Thoracic aorta (tissue), 2 donors: ENCODE measurements at places on chromosomes 7 and 10.

DNA sequence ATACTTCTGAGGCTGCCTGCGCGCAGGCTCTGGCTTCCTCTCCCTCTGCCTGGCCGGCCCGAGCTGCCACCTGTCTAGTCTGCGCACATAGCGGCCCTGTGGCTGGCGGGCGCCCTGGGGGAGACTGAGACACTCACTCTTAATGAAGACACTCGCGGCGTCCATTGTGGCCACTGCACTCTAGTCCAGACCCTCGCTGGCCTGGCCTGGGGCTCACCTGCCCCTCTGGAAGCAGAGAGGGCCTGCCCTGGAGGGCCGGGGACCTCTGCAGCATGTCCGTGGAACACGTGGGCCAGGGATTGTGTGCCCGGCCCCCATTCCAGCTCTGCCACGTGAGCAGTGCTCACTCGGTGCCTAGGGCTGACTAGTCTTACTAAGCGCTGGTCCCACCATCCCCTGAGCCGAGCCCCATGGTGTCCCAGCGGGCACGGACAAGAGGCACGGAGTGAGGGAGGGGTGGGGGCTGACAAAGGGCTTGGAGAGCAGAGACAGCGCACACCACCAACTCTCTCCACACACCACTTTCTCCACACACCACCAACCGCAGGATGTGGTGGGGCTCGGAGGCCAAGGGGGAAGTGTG is 149.3 kb downstream of the ELFN1 start:
- DNase-seq = no peak

DNA sequence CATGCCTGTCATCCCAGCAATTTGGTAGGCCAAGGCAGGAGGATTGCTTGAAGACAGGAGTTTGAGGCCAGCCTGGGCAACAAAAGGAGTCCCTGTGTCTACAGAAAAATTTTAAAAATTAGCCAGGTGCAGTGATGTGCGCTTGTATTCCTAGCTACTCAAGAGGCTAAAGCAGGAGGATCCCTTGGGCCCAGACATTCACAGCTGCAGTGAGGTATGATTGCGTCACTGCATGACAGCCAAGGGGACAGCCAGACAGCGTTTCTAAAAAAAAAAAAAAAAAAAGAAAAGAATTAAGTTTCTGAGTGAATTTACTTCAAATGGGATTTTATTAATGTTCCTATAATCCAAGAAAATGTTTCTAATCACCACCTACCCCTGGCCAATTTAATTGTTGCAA is 87.4 kb upstream of the RNF148 start:
- no peak for DNase-seq

DNA sequence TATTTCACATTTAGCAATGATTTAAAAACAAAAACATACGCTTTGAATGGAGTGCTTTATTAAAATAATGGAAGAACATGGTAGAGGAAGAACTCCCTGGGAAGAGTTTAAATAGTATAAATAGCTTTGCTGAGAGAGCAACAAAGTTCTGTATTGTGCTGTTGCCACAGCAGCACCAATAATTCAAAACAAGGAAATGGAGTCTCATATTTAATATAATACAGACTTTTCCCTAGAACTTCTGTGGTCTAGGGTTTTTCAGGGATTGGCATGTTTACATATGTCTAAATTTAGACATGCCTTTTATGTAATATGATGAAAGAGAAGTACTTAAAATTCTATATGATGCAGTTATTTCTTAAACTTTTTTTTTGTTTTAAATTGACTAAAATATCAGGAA is 217.2 kb upstream of the HDAC9 start:
- no peak for DNase-seq

DNA sequence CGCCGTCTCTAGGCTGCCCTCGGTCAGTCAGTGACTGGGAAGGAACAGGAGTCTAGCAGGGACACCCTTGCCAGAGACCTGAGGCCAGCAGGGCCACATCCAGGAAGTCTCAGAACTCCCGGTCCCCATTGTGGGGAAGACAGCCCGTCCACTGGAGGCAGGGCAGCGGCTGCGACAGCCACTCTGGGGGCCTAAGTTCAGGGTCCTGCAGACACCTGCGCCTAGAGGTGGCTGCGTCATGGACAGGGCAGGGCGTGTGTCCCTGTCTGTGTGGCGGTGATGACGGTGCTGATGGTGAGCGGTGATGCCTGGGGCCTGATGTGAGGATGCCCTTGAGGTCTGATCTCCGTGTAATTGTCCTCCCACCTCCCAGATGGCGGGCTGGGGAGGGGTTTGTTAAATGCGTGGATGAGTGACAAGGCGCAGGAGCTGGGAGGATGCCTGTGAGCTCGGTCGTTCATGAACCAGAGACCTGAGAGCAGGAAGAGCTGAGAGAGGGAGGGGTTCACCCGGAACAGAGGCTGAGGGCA is 537.9 kb upstream of the FOXK1 start:
- no peak for DNase-seq

DNA sequence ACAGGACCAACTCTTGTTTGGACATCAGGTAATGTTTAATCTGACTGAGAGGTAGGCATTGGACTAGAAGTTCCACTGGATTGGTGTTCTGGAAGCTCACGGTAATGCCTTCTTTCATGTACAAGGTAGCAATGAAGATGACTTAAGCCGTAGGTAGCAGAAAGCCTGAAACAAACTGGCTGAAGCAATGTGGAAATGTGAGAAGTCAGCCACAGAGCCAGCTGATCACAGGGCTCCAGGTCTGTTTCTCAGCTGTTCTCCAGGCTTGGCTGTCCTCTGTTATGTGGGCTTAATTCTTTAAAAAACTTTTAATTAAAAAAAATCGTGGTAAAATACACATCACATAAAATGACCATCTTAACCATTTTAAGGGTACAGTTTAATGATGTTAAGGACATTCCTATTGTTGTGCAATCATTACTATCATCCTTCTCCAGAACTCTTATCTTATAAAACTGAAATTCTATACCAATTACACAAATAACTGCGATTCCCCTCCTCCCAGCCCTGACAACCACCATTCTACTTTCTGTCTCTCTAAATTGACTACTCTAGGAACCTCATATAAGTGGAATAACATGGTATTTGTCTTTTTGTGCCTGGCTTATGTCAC is 101.4 kb upstream of the ZNF32 start:
- DNase-seq = no peak

- no peak for DNase-seq
Measured at GRCh38 chr10:118216020-118216419, 126.1 kb downstream of the FAM204A start.

DNA sequence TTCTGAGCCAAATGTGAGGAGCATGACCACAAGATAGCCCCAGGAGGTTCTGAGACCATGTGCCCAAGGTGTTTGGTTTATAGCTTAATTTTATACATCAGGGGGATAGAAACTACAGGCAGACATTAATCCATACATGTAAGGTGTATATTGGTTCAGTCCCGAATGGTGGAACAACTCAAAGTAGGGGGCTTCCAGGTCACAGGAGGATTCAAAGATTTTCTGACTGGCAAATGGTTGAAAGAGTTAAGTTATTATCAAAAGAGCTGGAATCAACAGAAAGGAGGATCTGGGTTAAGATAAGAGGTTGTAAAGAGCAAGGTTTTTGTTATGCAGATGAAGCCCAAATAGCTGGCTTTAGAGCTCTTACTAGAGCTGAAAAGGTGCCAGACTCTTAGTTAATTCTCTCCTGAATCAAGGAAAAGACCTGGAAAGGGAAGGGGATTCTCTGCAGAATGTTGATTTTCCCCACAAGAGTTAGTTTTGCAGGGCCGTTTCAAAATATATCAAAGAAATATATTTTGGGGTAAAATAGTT is 640.0 kb downstream of the IPMK start:
- no peak for DNase-seq

DNA sequence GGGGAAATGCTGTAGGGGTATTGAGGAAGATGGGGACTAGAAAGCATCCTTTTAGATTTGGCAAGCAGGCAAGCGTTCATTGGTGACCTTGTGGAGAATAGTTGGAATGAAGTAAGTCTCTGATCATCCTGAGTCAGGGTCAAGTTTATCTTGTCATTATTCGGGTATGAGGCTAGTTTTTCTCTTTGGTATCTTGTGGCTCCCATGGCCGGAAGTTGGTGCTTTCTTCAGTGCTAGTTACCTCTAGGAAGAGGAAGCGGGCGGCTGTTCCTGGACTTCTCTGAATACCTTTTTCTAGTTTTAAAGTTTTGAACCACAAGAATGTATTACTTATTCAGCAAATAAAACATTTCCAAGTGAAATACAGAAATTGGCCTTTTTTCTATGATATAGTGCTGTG is 9.2 kb downstream of the CREM start:
- no peak for DNase-seq

DNA sequence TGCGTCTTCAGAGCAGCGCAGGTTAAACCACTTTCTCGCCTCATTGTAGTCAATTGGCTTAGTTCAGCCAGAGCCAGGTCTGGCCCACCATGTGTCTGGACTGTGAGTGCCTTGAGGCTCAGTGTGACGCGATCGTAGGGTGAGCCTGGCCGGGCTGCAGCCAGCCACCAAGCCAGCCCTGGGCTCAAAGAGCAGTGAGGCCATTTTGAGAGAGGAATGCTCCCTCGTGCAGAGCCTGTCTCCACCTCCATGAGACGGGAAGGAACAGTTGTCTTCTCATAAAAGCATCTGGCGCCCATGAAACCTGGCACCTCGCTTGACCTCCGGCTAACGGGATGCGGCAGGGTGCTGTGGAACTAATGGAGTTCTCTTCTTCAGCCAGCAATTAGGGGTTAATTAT is 34.5 kb downstream of the LHPP start:
- no peak for DNase-seq

DNA sequence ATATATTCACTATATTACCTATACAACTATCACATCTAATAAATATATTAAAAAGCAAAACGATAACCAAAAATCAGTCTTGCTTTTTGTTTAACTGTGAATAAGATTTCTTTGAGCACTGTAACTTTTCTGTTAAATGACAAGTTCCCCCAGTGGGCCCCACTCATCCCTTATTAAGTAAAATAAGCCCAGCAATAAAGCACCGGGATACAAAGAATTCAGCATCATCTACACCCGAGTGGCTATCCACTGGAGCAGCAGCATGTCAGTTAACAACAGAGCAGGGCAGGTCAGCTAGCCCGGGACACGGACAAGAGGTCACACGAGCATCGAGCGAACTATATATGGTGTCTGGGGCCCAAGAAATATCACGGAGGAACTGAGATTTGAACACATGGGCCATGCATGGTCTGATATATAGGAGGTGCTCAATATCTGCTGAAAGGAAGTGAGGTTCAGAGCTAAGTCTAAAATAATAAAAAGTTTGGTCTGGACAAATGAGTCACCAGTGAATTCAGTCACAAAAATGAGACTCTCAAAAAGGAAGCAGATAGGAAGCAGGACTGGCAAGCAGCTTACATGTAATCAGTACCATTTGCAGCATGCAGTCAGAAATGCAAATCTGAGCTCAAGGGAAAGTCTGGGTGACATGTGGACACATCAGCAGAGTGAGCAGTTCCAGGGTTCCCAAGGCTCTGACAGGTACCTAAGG is 4.1 kb downstream of the ERCC6 start:
- DNase-seq = no peak

GRCh38 chr10:22912763-22913384 is 15.0 kb upstream of the ARMC3 start:
- no peak for DNase-seq

DNA sequence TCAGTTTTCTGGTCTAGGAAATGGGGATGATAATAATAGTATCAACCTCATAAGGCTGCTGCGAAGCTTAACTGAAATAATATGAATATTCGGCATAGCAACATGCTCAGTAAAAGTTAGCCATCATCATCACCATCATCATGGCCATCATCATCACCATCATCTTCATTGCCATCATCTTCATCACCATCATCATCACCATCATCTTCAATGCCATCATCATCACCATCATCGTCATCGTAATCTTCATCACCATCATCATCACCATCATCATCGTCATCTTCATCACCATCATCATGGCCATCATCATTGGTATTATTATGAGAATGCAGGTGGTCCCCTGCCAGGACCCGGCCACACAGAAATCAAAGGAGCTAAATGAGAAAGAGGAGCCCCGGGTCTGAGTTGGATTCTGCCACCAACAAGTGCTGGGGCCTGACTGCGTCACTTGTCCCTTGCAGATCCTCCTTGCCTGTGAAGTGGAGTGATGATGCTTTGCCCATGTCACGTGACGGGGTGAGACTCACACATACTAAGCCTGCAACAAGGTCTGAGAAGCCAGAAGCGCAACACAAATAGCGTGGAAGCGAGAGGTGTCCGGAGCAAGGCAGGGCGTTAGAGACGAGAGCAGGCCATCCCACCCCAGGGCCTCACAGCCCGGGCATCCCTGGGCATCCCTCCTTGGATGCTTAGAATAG is 46.1 kb upstream of the EN2 start:
- DNase-seq = no peak

GRCh38 chr10:86674912-86675311 is 6.6 kb downstream of the LDB3 start:
- DNase-seq = no peak

GRCh38 chr7:143436325-143436946 is 6.8 kb upstream of the TAS2R60 start:
- DNase-seq = no peak

- DNase-seq = no peak
Measured at GRCh38 chr10:101602761-101603398, 14.8 kb downstream of the DPCD start.

- no peak for DNase-seq
Measured at GRCh38 chr10:109744020-109744419, 179.3 kb downstream of the XPNPEP1 start.

- no peak for DNase-seq
Measured at GRCh38 chr7:45203936-45204445, 46.4 kb downstream of the RAMP3 start.

- no peak for DNase-seq
Measured at GRCh38 chr10:101671453-101671852, 23.5 kb downstream of the FBXW4 start.

- no peak for DNase-seq
Measured at GRCh38 chr10:115710136-115710535, 562.9 kb downstream of the GFRA1 start.

GRCh38 chr10:101902032-101902819 is 58.6 kb upstream of the KCNIP2 start:
- no peak for DNase-seq

- DNase-seq = no peak
Measured at GRCh38 chr10:6781133-6781770, 201.2 kb upstream of the PRKCQ start.

DNA sequence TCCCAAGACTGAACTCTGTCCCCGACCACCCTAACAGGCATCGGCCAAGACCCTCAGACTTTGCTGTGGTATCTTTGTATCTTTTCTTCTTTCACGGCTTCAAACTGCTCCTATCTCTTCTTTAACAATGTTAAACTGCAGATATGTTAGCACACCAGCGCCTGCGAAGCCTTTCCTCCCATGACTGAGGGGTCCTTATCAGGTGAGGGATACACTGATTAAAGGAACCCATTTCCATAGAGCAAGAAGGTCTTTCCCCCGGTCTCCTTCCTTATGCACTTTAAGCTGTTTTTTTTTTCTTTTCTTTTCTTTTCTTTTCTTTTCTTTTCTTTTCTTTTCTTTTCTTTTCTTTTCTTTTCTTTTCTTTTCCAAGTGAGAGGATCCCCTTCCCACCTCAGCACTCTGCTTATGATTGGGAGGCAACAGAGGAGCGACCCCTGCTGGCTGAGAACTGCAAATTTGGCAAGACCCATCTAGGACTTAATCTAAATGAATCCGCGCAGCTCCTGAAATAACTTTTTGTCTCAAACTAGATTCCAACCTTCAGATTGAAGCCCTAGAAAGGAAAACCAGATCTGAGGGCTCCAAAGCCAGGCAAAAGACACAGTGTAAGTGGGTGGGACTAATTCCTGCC is 109.9 kb downstream of the ITGB8 start:
- DNase-seq = no peak
